ENCODE measurements at places on chromosomes 16 and 17.

DNA sequence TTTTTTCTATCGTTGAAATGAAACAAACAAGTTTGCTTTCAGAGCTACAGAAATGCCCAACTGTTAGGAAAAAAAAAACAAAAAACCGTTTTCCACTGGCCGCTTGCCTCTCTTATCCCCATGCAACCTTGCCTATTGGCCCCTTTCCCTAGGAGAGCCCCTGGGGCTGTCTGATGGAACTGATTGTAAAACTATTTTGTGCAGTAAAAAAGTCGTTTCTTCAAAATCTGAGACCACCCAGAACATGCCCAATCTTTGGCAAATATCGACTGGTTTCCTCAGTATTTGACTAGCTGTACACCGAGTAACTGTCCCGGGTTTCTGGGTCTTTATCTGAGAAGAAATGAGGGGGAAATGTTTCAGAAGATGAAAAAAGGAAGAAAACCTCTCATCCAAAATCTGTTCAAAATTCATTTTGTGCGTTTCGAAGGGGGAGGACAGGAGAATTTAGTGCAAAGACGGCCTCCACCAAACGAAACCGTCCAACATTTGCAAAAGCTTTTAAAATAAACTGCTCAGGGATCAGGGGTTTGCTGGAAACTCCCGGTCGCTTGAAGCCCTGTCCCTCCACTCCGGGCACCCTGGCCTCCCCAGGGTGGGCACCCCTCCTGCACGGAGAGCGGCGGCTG is 1.1 kb upstream of the GNAO1 start:
- DNase-seq: no peak

- DNase-seq: no peak
Measured at GRCh38 chr17:72150632-72151460, 30.0 kb downstream of the SOX9 start.

GRCh38 chr17:69609473-69610305 is 195.2 kb downstream of the MAP2K6 start:
- DNase-seq: no peak

DNA sequence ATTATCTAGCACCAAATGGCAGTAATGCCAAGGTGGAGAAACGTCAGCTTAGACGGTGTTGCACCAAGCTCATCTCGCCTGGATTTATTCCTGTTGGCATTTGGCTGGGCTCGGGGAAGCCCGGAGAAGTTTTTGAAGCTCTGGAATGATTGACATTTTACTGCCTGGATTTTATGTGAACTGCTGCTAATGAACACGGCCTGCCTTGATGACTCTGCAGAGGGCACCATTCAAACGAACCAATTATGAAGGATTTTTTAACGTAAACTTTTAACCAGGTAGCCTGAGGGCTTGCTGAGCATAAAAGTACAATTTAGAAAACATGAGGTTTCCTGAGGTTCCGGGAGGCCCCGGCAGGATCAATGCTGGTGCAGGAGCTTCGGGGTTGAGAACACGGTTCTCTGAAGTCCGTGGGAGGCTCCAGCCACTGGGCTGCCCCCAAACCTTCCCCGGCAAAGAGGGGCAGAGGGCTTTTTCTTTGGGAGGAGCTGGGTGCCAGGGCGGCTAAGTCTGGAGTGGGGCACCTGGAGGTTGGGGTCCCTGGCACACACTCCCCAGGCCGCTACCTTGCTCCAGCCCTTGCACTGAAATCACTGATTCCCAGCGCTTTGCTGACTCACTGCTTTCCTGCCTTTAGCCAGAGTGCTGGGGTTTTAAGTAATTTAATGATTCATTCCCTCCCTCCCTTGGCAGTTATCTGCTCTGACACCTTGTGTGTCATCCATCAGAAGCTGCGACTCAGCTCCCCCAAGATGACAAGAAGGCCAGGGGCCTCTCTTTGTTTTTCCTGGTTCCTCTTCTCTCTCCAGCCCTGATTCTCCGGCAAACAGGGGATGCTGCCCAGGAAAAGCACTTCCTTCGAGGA is 161.2 kb upstream of the IRX3 start:
- DNase-seq: no peak

GRCh38 chr16:49662569-49662968 is 193.3 kb downstream of the ZNF423 start:
- no peak for DNase-seq

DNA sequence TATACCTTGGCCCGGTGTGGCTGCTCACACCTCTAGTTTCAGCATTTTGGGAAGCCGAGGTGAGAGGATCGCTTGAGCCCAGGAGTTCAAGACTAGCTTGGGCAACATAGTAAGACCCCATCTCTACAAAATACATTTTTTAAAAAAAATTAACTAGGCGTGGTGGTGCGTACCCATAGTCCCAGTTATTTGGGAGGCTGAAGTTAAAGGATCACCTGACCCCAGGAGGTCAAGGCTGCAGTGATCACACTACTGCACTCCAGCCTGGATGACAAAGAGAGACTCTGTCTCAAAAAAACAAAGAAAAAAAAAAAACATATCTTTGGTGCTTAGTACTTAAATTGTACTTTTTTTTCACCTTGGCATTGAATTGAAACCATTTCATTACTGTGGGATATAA is 99.0 kb downstream of the CACNG1 start:
- no peak for DNase-seq

DNA sequence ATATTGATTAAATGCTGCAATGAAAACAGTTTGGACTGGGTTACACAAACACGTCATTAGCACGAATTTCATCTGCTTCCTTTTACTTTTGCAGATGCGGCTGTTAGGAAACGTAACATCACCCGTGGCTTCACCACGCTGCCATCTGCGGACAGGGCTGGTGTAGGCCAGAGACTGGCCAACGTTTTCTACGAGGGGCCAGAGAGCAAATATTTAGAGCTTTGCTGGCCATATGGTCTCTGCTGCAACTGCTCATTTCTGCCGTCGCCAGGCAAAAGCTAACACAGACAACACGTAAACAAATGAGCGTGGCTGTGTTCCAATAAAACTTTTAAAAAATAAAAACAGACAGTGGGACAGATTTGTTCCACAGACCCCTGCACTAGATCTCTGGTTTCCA is 96.6 kb downstream of the ENGASE start:
- no peak for DNase-seq

- no peak for DNase-seq
Measured at GRCh38 chr17:28858801-28859355, 4.1 kb downstream of the ERAL1 start.

- DNase-seq: no peak
Measured at GRCh38 chr16:79190542-79190941, 410.0 kb downstream of the MAF start.

DNA sequence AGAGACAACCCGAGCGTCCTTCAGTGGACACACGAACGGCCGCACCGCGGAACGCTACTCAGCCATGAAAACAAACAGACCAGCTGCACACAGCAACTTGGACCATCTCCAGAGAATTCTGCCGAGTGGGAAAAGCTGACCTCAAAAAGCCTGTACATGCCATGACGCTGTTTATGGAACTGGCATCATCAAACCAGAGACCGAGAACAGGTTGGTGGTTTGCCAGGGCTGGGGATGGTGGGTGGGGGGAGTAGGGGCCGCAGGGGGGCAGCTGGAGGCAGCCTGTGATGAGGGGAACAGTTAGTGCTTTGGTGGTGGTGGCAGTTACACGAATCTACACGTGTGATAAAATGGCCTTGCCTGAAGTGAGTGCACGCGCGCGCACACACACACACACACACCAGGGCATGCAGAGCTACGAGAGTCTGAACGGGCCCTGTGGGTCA is 169.8 kb downstream of the LAT start:
- DNase-seq: peak; percentile 58

GRCh38 chr16:77652399-77652798 is 69.9 kb upstream of the NUDT7 start:
- no peak for DNase-seq

GRCh38 chr17:8851600-8851999 is 15.9 kb downstream of the PIK3R6 start:
- no peak for DNase-seq

GRCh38 chr17:73910206-73910605 is 266.0 kb upstream of the SDK2 start:
- no peak for DNase-seq

GRCh38 chr16:54521327-54521726 is 234.7 kb upstream of the IRX3 start:
- no peak for DNase-seq

GRCh38 chr16:88999457-89000206 is 22.6 kb upstream of the CBFA2T3 start:
- DNase-seq: no peak

GRCh38 chr17:75622076-75622475 is 11.2 kb upstream of the SMIM5 start:
- no peak for DNase-seq

DNA sequence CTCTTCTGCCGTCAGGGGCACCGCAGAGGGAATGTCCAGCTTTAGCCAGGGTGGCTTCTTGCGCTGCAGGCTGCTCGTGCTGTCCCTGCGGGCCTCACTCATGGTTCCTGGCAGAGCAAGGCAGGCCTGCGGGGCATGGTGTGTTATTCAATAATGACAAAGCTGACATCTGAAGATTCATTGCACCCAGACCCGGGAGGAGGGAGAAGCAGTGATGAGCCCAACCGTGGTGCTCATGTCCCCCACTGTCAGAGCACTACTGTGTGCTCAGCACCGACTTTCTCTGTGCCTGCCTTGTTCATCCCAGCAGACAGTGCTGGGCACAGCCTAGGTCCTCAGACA is 7.5 kb downstream of the RHBDF1 start:
- DNase-seq: peak; percentile 22

- no peak for DNase-seq
Measured at GRCh38 chr17:12085076-12085949, 64.6 kb downstream of the MAP2K4 start.

- no peak for DNase-seq
Measured at GRCh38 chr17:57111386-57111785, 26.3 kb downstream of the AKAP1 start.

- no peak for DNase-seq
Measured at GRCh38 chr17:46769531-46770438, 48.7 kb downstream of the WNT3 start.

DNA sequence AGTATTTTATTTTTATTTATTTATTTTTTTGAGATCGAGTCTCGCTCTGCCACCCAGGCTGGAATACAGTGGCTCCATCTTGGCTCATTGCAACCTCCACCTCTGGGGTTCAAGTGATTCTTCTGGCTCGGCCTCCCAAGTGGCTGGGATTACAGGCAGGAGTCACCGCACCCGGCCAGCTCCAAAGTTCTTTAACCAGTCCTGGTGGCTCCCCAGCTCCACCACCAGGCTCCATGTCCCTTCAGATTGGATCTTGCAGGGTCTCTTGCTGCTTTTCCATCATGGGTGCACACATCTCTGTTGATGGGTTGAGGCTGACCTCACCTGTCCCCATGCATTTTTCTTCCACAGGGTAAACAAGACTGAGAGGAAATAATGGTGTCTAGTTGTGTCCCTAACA is 8.4 kb upstream of the USP36 start:
- DNase-seq: no peak

DNA sequence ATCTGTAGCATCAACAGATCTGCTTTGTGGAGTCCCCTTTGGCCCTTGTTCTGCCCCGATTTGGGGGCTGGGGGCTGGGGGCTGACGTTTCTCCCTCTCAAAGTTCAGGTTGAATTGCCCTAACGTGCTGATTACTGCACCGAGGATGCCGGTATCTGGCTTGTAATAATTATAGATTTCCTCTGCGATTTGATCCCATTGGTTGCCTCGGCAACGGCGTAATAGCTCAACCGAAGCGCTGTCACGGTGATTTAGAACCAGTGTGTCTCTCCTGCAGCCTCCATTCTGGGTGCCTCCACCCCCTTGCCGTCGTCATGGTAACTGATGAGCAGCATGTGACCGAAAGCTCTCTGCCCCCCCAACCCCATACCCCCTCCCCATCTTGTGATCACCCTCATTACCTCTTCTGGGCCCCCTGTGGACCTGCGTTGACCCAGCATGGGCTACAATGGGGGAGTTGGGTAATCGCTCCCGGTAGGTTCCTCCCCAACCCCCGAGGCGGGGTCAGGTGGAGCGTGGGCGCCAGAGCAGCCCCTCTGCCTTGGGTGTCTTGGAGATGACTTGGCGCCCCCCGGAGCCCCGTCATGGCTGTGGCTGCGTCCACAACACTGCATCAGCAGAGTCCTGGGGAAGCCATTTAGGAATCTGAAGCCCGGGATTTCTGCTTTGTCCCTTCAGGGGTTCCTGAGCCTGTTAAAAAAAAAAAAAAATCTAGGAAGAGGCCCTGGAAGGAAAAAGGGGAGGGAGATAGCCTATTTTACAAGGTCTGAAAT is 38.4 kb downstream of the ABAT start:
- no peak for DNase-seq

DNA sequence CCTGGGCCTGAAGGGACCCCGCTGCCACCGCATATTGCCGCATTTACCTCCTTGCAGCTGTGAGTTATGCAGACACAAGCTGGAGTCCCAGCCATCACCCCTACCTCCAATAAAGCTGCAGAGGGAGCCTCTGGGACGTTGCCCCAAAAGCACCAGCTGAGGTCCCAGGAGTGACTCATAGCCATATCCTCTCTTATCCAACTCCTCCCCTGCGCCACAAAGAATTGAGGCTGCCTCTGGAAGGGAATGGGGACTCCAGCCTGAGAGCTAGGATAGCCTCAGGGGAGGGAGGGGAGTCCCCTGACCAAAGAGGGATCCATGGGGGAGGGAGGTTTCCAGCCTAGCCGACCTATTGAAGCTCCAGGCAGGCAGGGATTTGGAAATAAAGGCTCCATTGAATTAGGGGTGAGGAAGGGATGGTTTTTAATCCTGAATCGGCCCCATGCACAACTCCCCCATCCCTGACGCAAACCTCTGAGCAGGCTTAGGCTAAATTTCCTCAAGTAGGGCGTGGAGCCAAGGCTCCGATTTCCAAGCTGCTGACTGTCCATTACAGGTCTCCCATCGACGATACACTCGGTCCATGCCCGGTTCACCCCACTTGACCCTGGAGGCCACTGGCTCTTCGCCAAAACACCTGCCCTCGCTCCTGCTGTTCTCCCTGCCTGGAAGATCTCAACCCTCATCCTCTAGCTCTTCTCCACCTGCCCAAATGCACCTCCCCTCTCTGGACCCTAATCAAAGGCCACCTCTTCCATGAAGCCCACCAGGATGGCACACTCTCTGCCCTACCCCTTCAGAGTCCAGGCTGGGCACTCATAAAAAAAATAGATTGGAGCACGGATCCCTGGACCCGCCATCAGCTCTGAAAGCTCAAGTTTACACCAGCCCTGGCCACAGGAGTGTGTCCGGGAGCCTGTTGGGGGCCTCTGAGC is 27.5 kb downstream of the PIMREG start:
- DNase-seq: no peak

- DNase-seq: no peak
Measured at GRCh38 chr17:78184351-78184750, 2.5 kb downstream of the TK1 start.

GRCh38 chr16:47636501-47637099 is 175.5 kb downstream of the PHKB start:
- DNase-seq: no peak

- DNase-seq: no peak
Measured at GRCh38 chr17:44023545-44024270, 8.9 kb upstream of the TMEM101 start.

- DNase-seq: no peak
Measured at GRCh38 chr17:67836205-67836987, 11.1 kb downstream of the BPTF start.

GRCh38 chr16:72860726-72861562 is 187.0 kb downstream of the ZFHX3 start:
- no peak for DNase-seq
